ENCODE measurements at places on chromosomes 11 and 22.
A peak's percentile ranks its signal among the peaks of the same experiment; 100 is the strongest.

DNA sequence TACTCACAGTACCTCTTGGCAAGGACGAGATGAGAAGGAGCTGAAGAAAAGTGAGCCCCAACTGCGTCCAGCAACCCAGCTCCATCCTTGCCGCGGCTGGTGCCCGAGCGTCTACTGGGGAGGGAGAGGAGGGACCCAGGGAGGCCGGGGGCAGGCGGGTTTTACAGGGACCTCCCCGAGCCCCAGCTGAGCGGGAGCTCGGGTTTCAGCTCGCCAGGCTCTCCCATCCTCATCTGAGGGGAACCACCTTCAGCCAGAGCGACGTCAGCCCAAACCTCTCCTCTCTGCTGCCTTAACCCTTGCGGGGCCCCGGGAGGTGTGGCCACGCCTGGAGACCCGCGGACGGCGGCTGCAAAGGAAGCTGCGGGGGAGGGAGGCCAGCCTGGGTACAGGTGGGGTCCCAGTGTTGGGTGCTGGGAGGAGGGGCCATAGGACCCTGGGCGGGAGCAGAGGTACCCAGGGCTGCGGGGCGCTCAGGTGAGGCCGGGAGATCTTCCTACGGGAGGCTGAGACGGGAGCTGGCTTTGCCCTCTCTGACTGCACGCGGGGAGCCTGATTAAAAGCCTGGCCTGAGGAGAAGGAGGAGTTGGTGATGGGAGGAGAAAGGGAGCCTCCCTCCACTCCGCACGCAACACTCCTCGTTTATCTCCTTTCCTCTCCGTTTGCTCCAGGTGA, at the start of gene PAMR1:
PAMR1 (minus strand) TSS at position 116 of the 675 bp plus-strand sequence; CDS start at position 85, 31 bp downstream.
- DNase-seq: no peak

GRCh38 chr11:133228471-133229329, 303.6 kb downstream of the OPCML start:
- no peak for DNase-seq

DNA sequence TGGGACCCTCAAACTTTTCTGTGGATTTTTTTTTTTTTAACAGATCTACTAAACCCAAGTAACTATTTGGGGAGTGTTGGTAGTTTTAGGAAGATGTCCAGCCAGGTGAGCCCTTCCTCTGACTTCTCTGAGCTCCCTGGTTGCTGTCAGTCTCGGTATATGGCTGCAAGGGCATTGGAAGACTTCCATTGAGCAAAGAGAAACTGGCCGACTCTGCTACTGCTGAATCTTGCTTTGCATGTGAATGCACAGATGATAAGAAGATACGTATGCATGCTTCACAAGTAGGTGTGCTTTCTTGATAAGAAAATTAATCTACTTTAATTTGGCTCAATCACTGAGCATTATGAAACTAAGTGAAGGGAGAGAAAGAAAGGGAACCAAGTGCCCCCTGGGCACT, 51.1 kb downstream of the BARX2 start:
- no peak for DNase-seq

- peak; percentile 33 for DNase-seq
Observed at GRCh38 chr11:18706330-18707243, 8.0 kb downstream of the TMEM86A start.

DNA sequence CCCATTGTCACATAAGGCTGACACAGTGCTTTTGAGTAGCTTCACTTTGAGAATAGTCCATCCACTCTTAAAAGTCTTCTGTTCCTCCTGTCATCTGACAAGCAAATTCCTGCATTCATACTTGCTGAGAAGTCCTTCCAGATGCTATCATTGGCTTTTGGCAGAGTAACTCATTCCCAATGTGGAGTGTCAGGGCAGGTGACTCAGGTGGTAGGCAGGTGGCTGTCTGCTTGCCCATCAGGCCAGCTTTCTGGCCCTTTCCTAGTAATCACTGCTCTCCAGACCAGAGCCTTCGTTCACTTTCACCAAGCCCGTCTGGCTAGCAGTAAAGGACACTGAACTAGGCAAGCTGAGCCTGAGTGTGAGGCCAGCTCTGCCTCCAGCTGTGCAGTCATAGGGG, 162.5 kb upstream of the CCDC90B start:
- DNase-seq: no peak

- no peak for DNase-seq
Observed at GRCh38 chr11:66510990-66511339, 530 bp downstream of the BBS1 start.

DNA sequence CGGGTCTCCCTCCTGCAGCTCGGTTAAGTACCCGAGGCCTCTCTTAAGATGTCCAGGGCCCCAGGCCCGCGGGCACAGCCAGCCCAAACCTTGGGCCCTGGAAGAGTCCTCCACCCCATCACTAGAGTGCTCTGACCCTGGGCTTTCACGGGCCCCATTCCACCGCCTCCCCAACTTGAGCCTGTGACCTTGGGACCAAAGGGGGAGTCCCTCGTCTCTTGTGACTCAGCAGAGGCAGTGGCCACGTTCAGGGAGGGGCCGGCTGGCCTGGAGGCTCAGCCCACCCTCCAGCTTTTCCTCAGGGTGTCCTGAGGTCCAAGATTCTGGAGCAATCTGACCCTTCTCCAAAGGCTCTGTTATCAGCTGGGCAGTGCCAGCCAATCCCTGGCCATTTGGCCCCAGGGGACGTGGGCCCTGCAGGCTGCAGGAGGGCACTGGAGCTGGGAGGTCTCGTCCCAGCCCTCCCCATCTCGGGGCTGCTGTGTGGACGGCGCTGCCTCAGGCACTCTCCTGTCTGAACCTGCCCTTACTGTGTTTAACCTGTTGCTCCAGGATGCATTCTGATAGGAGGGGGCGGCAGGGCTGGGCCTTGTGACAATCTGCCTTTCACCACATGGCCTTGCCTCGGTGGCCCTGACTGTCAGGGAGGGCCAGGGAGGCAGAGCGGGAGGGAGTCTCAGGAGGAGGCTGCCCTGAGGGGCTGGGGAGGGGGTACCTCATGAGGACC, 25.0 kb downstream of the FADS3 start:
- DNase-seq: no peak

GRCh38 chr11:78251083-78251775, 62.5 kb downstream of the USP35 start:
- no peak for DNase-seq

DNA sequence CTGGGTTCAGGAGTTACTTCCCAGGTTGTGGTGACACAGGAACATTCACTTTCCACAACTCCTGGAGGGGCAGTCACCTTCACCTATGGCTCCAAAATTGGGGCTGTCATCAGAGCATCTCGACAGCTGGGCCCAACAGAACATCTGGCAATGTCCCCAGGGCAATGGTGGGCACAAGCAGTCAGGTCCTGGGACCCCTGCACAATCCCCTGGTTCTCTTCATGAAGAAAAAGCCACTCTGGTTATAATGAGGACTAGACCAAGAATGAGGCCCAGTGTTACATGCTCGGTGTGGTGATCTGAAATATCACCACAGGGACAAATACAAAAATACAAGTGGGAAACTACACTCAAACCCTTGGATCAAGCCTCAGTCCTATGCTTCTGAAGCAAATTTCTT, 89.0 kb upstream of the VPREB1 start:
- DNase-seq: no peak

DNA sequence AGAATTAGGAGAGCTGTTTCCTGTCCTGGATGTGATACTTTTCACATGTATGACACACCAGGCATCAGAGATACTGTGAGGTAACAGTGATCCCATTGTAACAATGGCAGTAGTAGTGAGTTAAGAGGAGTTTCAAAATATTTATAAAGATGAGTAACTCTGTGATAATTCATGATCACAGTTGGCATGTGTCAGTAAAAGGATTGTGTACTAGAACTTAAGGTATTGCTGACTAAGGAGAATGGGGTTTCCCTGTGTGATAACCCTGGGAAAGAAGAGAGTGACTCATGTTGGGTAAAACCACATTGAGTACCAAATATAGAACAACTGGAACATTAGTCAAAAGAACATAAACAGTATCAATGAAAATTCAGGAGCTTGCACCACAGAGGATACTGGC, 22.9 kb upstream of the SLC5A1 start:
- DNase-seq: no peak

- no peak for DNase-seq
Observed at GRCh38 chr11:532986-533585, 2.3 kb downstream of the HRAS start.

- no peak for DNase-seq
Observed at GRCh38 chr11:75024068-75024449, 35.3 kb downstream of the NEU3 start.

GRCh38 chr11:32316858-32317642, 118.3 kb downstream of the WT1 start:
- DNase-seq: no peak

- no peak for DNase-seq
Observed at GRCh38 chr11:127000981-127001380, 411 bp upstream of the KIRREL3 start.

- no peak for DNase-seq
Observed at GRCh38 chr22:30327864-30328345, 1.2 kb upstream of the TBC1D10A start.

- DNase-seq: no peak
Observed at GRCh38 chr22:47748271-47748670, 985.8 kb downstream of the TBC1D22A start.

DNA sequence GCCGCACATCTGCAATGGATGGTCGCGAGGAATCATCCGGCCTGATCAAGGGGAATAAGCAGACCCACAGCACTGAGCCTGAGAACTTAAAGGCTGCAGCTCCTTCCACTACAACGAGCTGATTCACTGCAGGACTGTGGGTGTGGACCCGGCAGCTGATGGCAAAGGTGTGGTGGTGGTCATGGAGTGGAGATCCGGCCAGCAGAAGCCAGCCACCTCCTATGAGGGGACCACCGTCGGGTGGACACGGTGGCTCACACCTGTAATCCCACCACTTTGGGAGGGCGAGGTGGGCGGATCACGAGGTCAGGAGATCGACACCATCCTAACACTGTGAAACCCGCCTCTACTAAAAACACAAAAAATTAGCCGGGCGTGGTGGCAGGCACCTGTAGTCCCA, 66.4 kb downstream of the DGCR2 start:
- no peak for DNase-seq

DNA sequence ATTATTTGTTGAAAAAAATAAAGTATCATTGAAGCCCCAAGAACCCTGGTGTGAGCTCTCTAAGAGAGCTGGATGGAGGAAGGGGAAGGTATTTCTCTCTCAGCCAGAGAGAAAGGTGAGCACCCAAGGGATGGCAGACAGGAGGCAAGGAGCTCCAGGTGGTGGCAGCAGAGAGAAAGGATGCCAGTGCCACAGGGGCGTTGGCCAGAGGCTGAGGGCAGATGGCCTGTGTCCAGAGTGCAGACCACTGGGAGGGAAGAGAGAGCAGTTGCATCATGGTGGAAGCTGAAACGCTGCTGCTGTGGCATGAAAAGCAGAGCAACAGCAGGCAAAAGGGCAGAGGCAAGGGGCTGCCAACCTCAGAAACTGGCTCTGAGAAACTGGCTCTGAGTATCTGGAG, 8.5 kb downstream of the SPON1 start:
- no peak for DNase-seq

DNA sequence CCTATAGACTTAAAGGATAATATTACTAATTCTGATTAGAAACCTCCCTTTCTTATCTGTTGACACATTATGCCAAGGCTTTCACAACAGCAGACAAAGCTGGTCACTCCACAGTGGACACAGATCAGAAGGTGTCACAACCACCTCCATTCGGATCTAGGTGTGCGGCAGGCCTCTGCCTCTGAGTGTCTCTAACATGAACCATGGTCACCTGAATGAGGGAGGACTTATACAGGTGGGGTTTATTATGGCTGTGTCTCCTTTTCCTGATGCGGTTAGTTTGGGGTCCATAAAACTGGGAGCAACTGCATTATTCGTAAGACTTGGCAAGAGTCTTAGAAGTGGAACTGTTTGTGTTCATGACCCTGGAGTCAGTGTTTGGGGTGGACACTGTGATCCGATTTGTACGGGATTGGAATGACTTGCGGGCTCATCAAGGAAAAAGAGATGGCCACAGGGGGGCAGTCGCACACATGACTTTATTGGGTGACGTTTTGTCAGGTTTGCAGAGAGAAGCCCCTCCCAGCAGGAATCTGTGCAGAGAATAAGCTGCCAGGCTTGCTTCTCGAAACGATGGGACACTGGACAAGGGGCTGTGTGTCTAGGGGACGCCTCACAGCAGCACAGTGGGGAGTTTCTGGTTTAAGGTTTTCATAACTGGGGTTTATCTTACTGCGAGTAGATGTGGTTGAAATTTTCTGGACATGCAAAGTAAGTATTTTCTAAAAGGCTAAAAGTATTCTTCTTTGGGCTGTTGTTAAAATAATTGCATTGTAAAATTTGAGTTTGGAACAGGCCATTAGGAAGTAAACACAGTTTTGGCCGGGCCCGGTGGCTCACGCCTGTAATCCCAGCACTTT, 90.6 kb downstream of the GAB4 start:
- peak; percentile 14 for DNase-seq

DNA sequence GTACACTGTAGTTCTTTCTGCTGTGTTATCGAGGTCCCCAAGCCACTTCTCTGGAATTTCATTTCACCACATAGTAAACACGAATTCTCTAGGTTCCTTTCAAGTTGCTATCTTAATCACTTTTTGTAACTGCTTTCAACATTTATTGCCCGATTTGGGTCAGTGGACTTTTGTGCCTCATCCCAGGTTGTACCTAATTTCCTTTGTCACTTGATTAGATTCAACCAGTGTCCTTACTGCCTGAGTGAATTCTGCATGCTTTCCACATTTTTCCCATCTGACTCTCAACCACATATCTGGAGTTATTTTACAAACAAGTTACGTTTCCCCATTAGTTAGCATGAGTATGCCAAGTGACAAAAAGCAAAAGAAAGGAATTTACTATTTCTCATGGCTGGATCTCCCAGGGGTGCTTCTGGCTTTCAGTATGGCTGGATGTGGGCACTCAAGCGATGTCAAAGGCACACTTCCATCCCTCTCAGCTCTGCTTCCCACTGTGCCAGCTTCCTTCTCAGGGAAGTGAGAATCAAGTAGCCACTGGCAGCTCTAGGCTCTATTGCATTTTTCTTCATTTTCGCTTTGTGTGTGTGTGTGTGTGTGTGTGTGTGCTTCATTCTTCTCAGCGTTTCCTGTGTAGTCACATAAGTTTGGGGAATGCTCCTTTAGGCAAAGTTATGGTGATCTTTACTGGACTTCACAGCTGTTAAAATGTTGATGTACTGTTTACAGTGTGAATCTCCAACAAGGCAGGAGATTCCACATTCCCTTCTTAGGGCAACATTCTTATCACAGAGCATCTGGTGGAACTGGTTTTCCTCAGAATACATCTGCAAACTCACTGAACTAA, 128.9 kb downstream of the DBX1 start:
- DNase-seq: no peak

GRCh38 chr22:50432131-50432876, 42.5 kb downstream of the SBF1 start:
- DNase-seq: no peak

DNA sequence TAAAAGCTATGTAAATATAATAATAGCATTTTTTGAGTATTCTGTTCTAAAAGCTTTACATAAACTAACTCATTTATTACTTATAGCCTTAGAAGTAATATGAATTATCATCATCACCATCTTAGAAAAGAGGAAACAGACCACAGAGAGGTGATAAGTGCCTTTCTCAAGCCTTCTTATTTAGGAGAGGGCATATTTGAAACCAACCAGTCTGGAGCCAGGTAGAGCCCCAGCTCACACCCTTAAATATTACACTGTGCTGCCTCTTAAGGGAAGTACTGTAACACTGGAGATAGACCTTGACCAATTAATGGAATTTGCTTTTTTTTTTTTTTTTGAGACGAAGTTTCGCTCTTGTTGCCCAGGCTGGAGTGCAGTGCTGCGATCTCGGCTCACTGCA, 2.3 kb downstream of the BCO2 start:
- no peak for DNase-seq
